ENCODE measurements at places on chromosomes 2 and 18. TPM values are rescaled to one million over a fixed set of nuclear protein-coding genes. Genes with fewer than 3 reads are reported as not detected.

SCG2 gene
- total RNA-seq: 0.66 TPM

DNA sequence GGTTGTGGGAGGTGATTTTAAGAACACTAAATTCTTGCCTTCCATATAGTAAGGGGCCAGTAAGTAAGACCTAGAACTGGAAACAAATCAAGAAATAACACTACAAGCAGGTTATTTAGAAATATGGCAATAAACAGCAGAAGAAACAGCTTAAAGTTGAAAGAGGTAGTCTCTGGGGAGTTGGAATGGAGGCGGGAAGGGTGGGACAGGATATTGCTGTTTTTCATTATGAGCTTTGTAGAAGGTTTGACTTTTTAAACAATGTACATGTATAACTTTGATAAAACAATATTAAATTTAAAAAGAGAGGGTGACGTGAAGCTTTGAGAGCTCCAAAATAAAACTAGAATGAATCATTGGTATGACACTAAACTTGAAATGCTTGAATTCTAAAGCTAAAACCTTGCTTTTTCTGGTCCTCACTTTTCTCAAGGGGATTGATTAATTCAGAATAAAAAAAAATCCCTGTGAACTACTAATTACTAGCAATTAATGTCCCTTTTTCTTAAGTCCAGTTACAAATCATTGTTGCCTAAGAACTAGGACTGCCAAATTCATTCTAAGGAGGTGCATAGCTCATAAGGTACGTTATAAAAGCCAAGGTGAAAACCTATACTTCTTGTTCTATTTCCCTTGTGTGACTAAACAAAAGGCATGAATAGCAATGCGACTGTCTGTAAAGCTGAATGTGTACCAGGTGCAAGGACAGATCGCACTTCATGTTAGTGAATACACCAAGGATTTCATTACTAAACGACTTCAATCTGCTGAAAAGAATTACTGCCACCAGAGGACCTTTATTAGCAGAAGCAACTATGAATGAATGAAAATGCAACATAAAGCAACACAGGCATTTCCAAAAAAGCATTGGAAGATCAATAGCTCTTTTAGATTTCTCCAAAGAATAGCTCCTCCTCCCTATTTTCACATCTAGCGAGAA lies 177.5 kb downstream of the RBM43 start:
- H3K27ac ChIP-seq: no peak overlapping the region
- no peaks in the 10 kb centered on the region for H3K36me3 ChIP-seq
- no peak overlapping the region for H3K4me3 ChIP-seq
- no peak for DNase-seq
- no peaks in the 10 kb centered on the region for H3K27me3 ChIP-seq

ANKRD30B gene
- total RNA-seq: under 0.01 TPM

GRCh38 chr18:4119813-4120212 lies 335.3 kb downstream of the DLGAP1 start:
- DNase-seq: no peak
- no peaks in the 10 kb centered on the region for H3K4me1 ChIP-seq
- H3K4me3 ChIP-seq: no peak overlapping the region
- H3K27ac ChIP-seq: no peak overlapping the region
- H3K36me3 ChIP-seq: no peaks in the 10 kb centered on the region

IL1R1 gene
- 110 TPM for total RNA-seq

DNA sequence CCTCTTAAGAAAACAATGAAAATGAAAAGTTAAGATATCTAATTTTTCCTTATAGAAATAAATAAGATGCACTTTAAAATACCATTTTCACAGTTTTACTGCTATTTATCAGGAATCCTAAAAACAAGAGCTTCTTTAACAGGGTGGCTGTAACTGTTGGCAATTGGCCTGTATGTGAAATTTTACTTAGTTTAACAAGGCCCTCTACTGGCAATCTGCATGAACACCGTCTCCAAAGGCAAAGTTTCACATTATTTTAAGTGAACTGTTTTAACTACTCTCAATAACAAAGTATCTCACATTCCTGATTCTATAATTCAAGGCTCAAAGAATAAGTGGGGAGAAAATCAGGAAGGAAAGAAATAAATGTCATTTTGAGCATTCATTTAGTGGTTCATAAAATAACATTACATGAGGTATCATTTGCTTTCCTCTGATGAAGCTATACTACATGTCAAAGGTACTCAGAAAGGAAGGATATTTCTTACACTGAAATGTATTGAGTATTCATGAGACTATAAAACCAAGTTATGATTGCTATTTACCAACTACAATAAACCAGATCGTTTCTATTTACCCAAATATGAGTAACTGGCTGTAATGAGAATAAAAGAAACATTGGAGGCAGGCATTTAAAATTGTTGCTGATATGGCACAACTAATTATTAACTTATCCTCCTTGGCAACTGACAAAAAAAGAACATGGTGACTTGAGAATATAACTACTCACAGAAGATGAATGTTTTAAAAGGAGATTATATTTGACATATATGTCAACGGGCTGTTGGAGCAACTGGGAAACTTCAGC lies 7.0 kb downstream of the NCKAP5 start:
- H3K27me3 ChIP-seq: no peaks in the 10 kb centered on the region
- H3K4me3 ChIP-seq: no peak overlapping the region
- peaks cover 3% of the 10 kb centered on the region for H3K4me1 ChIP-seq
- no peak overlapping the region for H3K27ac ChIP-seq
- DNase-seq: peak; percentile 78
- H3K36me3 ChIP-seq: no peaks in the 10 kb centered on the region

- H3K4me3 ChIP-seq: peak overlapping the region; percentile 49
- H3K4me1 ChIP-seq: peaks cover 6% of the 10 kb centered on the region
- no peak for DNase-seq
- H3K36me3 ChIP-seq: no peaks in the 10 kb centered on the region
- no peak overlapping the region for H3K27ac ChIP-seq
Measured at GRCh38 chr2:239003624-239004273, 155.9 kb downstream of the TWIST2 start.

CRACDL gene
- not detected for total RNA-seq

DNA sequence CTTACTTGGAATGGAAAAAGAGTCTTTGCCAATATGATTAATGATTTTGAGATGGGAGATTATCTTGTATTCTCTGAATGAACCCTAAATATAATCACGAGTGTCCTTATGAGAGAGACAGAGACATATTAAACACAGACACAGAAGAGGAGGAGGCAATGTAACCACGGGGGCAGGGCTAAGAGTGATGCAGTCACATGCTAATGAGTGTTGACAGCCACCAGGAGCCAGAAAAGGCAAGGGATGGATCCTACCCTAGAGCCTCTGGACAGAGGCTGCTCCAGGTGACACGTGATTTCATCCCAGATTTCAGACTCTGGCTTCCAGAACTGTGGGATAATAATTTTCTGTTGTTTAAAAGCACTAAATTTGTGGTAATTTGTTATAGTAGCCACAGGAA lies 679.6 kb downstream of the MBD2 start:
- H3K27me3 ChIP-seq: no peaks in the 10 kb centered on the region
- no peak overlapping the region for H3K4me3 ChIP-seq
- no peaks in the 10 kb centered on the region for H3K4me1 ChIP-seq
- no peak overlapping the region for H3K27ac ChIP-seq

GKN2 gene
- total RNA-seq: not detected

DNA sequence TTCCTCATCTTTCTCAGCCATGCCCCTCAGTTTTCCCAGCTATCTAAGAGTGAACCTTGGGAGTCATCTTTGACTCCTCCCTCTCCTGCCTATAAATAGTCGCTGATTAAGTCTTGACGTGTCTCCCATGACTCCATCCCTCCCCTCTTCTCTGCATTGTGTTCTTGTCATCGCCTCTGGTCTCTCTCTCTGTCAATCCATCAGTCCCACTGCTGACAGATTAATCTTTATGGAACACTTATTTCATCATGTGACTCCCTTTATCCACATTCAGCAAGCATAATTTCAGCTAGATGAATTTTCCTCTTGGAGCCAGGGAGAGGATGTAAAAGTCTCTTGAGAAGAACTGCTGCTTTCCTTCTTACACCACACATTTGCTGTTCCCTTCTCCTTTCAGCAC lies 9.4 kb downstream of the ADAM23 start:
- H3K27me3 ChIP-seq: no peaks in the 10 kb centered on the region
- no peak overlapping the region for H3K4me3 ChIP-seq
- no peaks in the 10 kb centered on the region for H3K4me1 ChIP-seq
- no peak overlapping the region for H3K27ac ChIP-seq

GRCh38 chr18:70197844-70198243 lies 7.6 kb downstream of the RTTN start:
- no peak overlapping the region for H3K27ac ChIP-seq
- H3K4me3 ChIP-seq: no peak overlapping the region
- DNase-seq: no peak
- no peaks in the 10 kb centered on the region for H3K4me1 ChIP-seq

GRCh38 chr2:102020596-102021170 lies 28.9 kb downstream of the IL1R2 start:
- H3K27me3 ChIP-seq: no peaks in the 10 kb centered on the region
- H3K36me3 ChIP-seq: no peaks in the 10 kb centered on the region
- H3K4me3 ChIP-seq: no peak overlapping the region
- peak overlapping the region; percentile 55 for H3K27ac ChIP-seq
- peak; percentile 90 for DNase-seq

DNA sequence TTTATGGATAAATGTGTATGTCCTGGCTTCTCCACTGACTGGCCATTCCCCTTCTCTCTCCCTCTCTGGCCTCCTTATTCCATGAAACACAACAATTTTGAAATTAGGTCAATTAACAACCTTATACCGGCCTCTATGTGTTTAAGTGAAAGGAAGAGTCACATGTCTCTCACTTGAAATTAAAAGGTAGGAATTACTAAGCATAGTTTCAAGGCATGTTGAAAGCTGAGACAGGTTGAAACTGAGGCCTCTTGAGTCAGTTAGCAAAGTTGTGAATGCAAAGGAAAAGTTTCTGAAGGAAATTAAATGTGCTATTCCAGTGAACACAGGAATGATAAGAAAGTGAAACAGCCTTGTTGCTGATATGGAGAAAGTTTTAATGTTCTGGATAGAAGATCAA lies 69.7 kb downstream of the ADAM23 start:
- H3K27ac ChIP-seq: no peak overlapping the region
- no peaks in the 10 kb centered on the region for H3K4me1 ChIP-seq
- no peaks in the 10 kb centered on the region for H3K36me3 ChIP-seq
- no peak overlapping the region for H3K4me3 ChIP-seq
- no peak for DNase-seq

PARD6G gene
- total RNA-seq: 2.1 TPM

- H3K36me3 ChIP-seq: no peaks in the 10 kb centered on the region
- H3K27ac ChIP-seq: no peak overlapping the region
- H3K27me3 ChIP-seq: no peaks in the 10 kb centered on the region
- H3K4me1 ChIP-seq: no peaks in the 10 kb centered on the region
- no peak overlapping the region for H3K4me3 ChIP-seq
Measured at GRCh38 chr2:135186054-135186453, 134.0 kb downstream of the RAB3GAP1 start.

CNDP1 gene
- total RNA-seq: not detected

DNA sequence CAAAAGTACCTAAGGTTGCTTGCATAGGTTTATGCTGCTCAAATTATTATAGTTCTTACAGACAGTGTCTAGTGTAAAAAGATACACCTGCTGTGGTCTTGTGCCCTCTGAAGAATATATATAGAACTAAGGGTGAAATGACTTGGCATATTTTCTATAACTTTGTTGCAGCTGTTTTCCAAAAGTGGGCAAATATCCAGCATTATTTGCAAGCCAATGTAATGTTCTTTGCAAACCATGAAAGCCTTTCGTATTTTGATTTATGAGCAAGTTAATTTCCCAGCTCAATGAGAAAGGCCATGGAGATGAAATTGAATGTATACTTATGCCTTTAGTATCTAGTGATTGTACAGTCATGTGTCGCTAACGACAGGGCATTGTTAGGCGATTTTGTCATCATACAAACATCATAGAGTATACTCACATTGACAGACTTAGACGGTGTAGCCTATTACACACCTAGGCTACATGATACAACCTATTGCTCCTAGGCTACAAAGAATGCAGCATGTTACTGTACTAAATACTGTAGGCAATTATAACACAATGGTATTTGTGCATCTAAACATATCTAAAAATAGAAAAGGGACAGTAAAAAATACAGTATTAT lies 116.3 kb downstream of the PLCL1 start:
- no peak overlapping the region for H3K27ac ChIP-seq
- H3K4me3 ChIP-seq: no peak overlapping the region
- no peak for DNase-seq
- H3K4me1 ChIP-seq: no peaks in the 10 kb centered on the region

- H3K36me3 ChIP-seq: no peaks in the 10 kb centered on the region
- H3K27ac ChIP-seq: peak overlapping the region; percentile 70
- DNase-seq: peak; percentile 26
- H3K4me1 ChIP-seq: peaks cover 8% of the 10 kb centered on the region
- no peak overlapping the region for H3K4me3 ChIP-seq
Measured at GRCh38 chr2:215536510-215536909, 100.6 kb upstream of the FN1 start.

XIRP2 gene
- 0.51 TPM for total RNA-seq

DNA sequence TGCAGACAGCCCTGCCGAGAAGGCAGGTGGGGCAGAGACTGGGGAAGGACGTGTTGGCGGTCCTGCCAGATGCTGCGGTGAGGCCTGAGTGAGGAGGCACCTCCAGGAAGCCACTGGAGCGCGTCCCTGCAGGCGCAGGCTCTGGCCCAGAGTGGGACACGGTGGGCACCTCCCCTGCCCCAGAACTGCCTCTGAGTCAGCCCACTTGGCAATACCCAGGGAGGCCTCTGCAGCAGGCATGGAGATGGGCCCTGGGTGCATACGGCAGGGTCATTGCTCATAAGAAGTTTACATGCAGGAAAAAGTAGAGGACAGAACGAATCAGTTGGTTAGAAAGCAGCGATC lies 195.9 kb downstream of the TFCP2L1 start:
- no peak overlapping the region for H3K27ac ChIP-seq
- H3K4me1 ChIP-seq: no peaks in the 10 kb centered on the region
- DNase-seq: no peak
- no peaks in the 10 kb centered on the region for H3K36me3 ChIP-seq
- H3K27me3 ChIP-seq: peaks cover 12% of the 10 kb centered on the region

GRCh38 chr18:42053188-42053781 lies 98.3 kb downstream of the PIK3C3 start:
- H3K27ac ChIP-seq: no peak overlapping the region
- H3K36me3 ChIP-seq: no peaks in the 10 kb centered on the region
- H3K4me1 ChIP-seq: no peaks in the 10 kb centered on the region
- H3K27me3 ChIP-seq: no peaks in the 10 kb centered on the region
- peak; percentile 51 for DNase-seq
- no peak overlapping the region for H3K4me3 ChIP-seq

CHRNG gene
- not detected for total RNA-seq

DNA sequence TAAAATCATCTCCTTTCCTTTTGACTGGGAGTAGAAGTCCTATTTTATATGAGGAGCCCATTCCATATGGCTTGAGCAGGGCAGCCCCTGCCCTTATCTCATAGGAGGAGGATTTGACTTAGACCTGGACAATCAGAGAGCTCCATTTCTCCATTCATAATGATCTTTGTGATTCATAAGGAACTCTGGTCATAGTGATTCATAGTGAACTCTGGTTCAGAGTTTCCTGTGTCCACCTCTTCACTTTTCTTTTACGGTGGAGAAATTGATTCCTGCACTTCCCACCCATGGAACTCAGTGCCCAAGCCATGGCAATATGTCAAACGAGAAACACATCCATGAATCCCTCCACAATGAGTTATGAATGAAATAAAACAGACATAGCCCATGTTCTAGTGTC lies 12.8 kb upstream of the MYO3B start:
- H3K4me1 ChIP-seq: no peaks in the 10 kb centered on the region
- no peak overlapping the region for H3K27ac ChIP-seq
- no peak overlapping the region for H3K4me3 ChIP-seq
- no peaks in the 10 kb centered on the region for H3K27me3 ChIP-seq
- DNase-seq: no peak
- H3K36me3 ChIP-seq: no peaks in the 10 kb centered on the region

All from fibroblast of lung (primary cell).